NCI-H226 (cell line): ENCODE measurements at places on chromosomes 16 and 17.

DNA sequence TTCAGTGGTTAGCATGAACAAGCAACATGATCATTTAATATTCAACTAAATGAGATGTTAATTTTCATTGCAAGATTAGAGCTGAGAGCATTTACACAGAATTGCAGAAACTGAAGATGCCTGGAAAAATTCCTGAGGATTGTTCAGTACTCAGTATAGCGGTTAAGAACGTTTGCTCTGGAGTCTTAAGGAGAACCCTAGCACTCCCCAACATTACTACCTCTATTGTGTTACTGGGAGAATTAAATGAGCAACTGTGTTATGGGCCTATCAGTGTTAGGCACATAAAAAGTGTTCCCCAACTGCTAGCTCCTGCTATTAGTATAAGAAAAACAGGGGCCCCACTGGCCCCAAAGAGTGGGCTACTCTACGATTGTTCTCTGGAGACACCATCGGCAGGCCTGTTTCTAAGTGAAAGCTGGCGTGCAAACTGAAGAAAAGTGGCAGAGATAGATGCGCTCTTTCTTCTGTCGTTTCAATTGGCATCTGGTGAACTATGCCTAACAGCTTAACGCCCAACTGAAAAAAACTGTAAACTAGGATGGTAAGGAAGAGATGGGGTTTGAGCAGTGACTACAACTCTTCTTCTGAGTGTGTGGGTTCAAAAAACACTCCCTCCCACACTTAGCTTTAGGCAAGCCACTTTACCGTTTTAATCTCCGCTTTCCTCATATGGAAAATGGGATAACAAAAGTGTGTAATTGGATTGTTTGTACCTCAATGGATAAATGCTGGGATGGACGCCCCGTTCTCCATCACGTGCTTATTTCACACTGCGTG lies 1.3 kb downstream of the CDR2 start:
- no peak for DNase-seq

DNA sequence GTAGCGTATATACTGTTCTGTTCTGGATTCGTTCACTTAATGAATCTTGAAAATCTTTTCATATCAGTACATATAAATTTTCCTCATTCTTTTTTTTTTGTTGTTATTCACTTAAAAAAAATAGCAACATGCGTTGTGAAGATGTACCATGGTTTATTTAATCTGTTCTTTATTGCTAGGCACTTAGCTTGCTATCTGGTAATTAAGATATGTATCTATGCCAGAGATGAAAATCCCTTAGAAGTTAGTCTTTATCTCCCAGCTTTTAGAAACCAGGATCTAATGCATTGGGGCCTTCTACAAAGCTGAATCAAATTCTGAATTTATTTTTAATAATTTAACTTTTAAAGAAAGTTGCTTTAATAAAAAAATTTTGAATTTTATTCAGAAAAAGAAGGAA lies 13.0 kb upstream of the DNAJA2 start:
- no peak for DNase-seq

GRCh38 chr17:74130841-74131240 lies 72.6 kb upstream of the RPL38 start:
- DNase-seq = no peak

- DNase-seq = no peak
Observed at GRCh38 chr16:12081048-12081404, 104.5 kb downstream of the SNX29 start.

GRCh38 chr17:31299624-31300023 lies 2.6 kb upstream of the OMG start:
- no peak for DNase-seq

DNA sequence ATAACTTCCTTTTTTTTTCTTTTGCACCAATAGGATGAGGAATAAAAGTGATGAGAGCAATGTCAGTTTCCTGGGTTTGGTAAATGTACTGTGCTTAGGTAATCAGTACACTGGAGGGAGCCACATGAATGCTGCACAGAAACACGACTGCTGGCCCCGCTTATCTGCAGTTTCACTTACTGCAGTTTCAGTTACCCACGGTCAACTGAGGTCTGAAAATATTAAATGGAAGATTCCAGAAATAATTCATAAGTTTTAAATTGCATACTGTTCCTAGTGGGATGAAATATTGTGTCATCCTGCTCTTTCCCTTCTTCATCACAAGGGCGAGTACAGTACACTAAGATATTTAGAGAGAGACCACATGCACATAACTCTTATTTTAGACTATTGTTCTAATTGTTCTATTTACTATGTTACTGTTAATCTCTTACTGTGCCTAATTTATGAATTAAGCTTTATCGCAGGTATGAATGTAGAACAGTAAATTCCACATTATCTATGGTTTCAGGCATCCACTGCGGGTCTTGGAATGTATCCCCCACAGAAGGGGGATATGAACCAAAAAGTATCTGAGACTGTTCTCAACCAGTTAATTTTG lies 6.4 kb upstream of the LGALS3BP start:
- DNase-seq = no peak

DNA sequence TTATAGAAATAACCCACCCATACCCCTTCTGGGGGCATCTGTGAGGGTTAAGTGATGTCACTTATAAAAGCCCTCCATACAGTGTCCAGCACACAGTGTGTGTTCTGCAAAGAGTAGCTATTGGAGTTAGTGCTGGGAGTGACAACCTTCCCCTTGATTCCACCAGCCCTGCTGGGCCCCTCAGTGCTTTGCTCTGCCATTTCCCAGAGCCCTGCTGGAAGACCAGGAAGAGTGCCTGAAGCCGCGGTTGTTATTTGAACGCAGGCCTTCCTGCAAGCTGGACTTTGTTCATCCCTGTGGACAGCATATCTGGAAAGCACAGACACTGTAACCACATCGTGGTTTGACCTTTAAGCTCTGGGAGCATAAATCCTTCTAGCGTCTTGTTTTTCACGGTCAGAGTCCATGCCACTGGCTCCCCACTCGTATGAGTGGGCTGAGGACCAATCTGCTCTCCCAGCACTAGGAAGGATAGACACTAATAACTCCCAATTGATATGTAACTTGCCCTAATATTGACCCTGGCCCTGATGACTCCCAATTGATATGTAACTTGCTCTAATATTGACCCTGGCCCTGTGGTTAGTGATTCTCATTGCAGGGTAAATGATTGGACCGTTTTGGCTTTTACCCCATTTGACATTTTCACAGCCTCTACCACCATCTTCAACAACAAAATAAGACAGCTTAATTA lies 297.1 kb upstream of the MAF start:
- DNase-seq = peak; percentile 1

GRCh38 chr16:726438-727290 lies at the start of the genes CCDC78 and HAGHL:
Gene CCDC78, minus strand, starts transcription at chr16:726443. Its CDS starts 76 bp downstream, at chr16:726367.
Gene HAGHL, plus strand, starts transcription at chr16:727106. Its CDS starts 404 bp downstream, at chr16:727510.
- peak; percentile 55 for DNase-seq

- no peak for DNase-seq
Observed at GRCh38 chr16:20051147-20051546, 22.5 kb downstream of the GPR139 start.

GRCh38 chr16:89145406-89146161 lies 26.0 kb upstream of the CDH15 start:
- no peak for DNase-seq

DNA sequence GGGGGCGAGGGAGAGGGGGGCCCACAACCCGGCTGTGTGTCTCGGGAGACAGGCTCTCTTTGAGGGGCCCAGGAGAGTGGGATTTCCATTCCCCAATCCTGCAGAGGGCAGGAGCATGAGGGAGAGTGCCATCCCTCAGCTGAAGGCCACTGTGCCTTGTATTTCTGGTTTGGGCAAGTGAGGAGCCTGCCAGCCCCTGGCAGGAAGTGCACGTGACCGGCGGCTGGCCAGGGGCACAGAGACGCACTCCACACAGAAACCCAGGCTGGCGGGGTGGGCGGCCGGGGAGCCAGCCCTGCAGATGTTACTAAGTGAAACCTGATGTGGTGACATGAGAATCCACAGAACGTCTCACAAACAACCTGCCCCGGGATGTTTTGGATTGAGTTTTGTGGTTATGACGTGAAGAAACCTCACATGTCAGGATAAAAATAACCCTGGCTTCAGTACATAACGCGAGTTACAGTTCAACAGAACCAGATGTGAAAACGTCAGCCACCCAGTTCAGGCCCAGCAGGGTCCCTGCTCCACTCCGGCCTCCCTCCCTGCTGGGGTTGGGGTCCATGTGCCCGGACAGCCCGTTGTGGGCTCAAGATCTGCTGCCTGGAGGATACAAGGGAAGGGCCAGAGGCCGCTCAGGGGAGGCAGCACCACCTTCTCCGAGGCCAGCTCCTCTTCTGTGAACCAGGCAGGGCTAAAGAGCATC lies 51.7 kb upstream of the MTSS2 start:
- DNase-seq = no peak

GRCh38 chr16:66261826-66262225 lies 104.7 kb upstream of the CDH5 start:
- DNase-seq = no peak

- peak; percentile 30 for DNase-seq
Observed at GRCh38 chr17:56594320-56595107, 1.0 kb downstream of the NOG start.

- no peak for DNase-seq
Observed at GRCh38 chr17:12756786-12757185, 32.5 kb upstream of the ARHGAP44 start.

DNA sequence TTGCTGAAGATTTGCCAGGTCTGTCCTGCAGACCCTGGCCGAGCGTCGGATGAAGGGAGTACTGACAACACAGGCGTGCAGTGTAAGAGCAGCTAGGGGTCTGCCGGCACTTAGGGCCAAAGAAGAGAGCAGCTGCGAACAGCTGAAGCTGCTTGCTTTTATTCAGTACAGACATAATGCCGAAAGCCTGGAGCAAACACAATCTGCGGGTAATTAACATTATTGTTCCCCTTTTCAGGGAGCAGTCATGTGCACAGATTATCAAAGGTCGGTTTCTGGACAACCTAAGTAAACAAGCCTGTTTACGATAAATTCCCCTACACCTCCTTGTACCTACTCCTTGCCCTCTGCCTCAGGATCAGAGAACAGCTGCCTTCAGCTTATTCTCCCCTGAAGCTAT lies 12.0 kb upstream of the KRT23 start:
- DNase-seq = no peak

DNA sequence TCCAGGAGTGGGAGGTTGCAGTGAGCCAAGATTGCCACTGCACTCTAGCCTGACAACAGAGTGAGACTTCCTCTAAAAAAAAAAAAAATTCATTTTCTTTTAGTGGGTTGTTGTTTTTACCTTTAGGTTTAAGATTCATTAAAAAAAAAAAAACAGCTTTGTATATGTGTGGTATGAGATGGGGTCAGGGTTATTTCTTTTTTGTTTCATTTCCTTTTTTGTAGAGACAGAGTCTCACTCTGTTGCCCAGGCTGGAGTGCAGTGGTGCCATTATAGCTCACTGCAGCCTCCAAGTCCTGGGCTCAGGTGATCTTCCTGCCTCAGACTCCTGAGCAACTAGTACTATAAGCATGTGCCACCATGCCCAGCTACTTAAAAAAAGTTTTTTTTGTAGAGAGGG lies 47.0 kb downstream of the BCAS3 start:
- no peak for DNase-seq

DNA sequence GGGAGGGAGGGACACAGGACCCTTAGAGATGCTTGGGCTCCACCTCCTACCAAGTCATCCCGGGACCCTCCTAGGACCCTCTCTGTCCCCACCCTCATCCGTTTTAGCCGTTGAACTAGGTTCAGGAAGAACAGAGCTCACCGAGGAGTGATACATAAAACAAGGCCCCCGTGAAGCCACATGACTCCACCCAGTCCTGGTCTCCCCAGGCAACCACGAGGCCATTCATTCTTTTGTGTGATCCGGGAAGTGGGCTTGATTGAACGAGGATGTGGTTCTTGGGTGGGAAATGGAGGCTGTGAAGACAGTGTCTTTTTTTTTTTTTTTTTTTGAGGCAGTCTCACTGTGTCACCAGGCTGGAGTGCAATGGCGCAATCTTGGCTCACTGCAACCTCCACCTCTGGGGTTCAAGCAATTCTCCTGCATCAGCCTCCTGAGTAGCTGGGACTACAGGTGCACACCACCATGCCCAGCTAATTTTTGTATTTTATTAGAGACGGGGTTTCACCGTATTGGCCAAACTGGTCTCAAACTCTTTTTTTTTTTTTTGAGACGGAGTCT lies 14.8 kb downstream of the TRARG1 start:
- no peak for DNase-seq

DNA sequence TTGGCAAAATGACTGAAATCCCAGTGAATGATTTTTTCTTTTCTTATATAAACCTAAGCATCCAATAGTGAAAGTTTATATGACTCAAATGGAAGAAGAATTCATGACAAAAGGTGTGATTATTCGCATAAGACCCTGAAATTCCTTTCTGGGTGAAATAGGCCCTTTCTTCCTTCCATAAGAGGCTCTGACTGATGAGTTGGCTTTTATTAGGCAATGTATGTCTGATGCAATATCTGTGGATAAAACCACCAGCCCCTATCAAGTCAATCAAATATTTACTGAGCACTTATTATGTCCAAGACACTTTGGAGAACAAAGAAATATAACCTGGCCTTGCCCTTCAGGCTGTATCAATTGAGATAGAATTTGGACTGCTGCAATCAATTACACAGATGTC lies 316.6 kb downstream of the CDH13 start:
- DNase-seq = no peak

- DNase-seq = no peak
Observed at GRCh38 chr17:6453279-6454024, 9.2 kb downstream of the PIMREG start.

DNA sequence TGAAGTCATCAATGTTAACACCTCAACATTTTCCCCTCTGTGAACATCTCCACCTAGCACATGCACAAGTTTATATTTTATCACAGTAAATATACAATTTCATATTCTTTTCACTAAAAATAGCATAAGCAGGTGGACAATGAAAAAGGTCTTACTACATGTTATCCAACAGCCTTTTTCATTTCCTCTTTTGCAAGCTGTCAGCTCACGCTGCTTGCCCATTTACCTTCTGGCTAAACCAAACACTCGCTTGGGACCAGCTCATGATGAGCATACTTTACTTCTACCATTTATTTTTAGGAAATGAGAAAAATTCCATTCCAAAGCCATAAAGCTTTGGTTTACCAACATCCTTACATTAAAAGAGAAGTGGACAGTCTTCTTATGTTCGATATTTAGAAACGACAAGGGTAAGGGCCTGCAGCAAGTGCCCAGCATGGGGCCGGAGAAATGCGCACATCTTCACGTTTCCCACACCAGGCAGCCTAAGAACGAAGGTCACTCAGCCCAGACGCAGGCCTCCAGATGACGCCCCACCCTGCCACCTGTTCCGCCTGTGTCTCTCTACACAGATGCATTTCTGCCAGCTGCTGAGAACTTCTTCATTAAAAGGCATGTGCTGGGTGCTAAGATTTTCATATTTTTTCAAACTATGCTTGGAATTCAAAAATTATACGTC lies 13.9 kb downstream of the SNN start:
- DNase-seq = no peak

- DNase-seq = no peak
Observed at GRCh38 chr17:12644623-12645022, 21.1 kb upstream of the MYOCD start.

GRCh38 chr17:43563600-43564594 lies 17.8 kb upstream of the ETV4 start:
- DNase-seq = peak; percentile 0
